ENCODE measurements at places on chromosomes 6 and 20. TPM values are rescaled to one million over a fixed set of nuclear protein-coding genes. Genes with fewer than 3 reads are reported as not detected.

Gene TRIM40
- total RNA-seq, result 0.48 TPM

Gene PAK5
- total RNA-seq, result 3.1 TPM

Gene LPA
- total RNA-seq, result 0.24 TPM

Gene SYNDIG1
- total RNA-seq, result 6.3 TPM

Gene GHRH
- not detected for total RNA-seq

Gene PNPLA1
- total RNA-seq, result 1.4 TPM

Gene TUBB1
- 2.4 TPM for total RNA-seq

Gene LGSN
- total RNA-seq, result 4.1 TPM

Gene PRSS35
- total RNA-seq, result 34.7 TPM

Gene PRICKLE4
- total RNA-seq, result 2.9 TPM

Gene HLA-DRB5
- total RNA-seq, result 2.9 TPM

Gene MEP1A
- total RNA-seq, result 2.2 TPM

Gene ADGB
- total RNA-seq, result 0.48 TPM

Gene PRKN
- 7.9 TPM for total RNA-seq

Gene RIMS4
- 2.9 TPM for total RNA-seq

Gene DDX43
- total RNA-seq, result 2.6 TPM

Gene ADGRF1
- 4.6 TPM for total RNA-seq

Gene LAMA2
- 107 TPM for total RNA-seq

Gene PPP1R3G
- 8.9 TPM for total RNA-seq

Gene TMEM244
- not detected for total RNA-seq

Gene MOXD1
- total RNA-seq, result 3.4 TPM

Gene C20orf144
- not detected for total RNA-seq

Gene BTN3A1
- total RNA-seq, result 35.6 TPM

Gene HLA-DMB
- 10.1 TPM for total RNA-seq

Gene MYCT1
- 3.1 TPM for total RNA-seq
